ENCODE measurements at places on chromosomes 3 and 15.

GRCh38 chr3:14773691-14774128, 45.1 kb upstream of the FGD5 start:
- DNase-seq = no peak

DNA sequence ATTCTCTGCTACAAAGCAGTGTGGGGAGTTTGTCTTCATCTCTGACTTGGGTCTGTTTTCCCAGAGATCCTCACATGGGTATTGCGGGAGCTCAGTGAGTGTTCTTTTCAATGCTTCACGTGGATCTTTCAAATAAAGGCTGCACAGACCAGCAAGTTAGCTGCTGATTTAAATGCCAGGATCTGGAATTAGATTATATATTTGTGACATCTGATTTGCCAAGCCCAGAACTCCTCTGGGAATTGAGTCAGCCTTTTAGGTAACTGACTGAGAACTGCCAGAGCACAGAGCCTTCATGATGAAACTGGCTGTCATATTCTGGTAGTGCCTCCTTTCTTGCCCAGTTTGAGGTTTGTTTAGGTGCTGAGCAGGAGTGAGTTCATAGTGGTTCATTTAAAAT, 14.7 kb downstream of the EDEM1 start:
- no peak for DNase-seq

- DNase-seq = no peak
These were observed 10.9 kb downstream of the SEMA3F start for GRCh38 chr3:50165910-50166538.

DNA sequence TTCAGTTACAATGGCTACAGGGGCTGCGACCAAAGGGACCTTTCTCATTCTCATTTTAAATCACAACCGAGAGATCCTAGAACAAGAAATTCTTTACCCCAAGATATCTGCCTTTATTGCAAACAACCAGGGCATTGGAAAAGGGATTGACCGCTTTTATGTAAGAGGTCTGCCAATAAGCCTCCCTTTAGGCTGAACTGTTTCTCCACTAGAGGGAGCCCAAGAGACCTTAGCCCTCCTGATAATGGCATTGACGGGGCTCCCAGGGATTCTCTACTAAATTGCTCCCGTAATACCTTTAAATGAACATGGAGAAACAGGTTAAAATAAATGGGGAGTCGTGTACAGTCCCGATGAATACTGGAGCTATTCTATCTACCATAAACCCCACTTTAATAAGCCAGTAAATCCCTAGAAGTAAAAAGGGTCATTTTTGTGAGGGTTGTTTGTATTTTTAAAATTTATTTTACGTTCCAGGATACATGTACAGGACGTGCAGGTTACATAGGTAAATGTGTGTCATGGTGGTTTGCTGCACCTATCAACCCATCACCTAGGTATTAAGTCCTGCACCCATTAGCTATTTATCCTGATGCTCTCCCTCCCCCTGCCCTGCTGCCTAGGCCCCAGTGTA, 7.5 kb upstream of the IGSF10 start:
- no peak for DNase-seq

GRCh38 chr3:170296703-170297102, 60.8 kb upstream of the SKIL start:
- DNase-seq = no peak

DNA sequence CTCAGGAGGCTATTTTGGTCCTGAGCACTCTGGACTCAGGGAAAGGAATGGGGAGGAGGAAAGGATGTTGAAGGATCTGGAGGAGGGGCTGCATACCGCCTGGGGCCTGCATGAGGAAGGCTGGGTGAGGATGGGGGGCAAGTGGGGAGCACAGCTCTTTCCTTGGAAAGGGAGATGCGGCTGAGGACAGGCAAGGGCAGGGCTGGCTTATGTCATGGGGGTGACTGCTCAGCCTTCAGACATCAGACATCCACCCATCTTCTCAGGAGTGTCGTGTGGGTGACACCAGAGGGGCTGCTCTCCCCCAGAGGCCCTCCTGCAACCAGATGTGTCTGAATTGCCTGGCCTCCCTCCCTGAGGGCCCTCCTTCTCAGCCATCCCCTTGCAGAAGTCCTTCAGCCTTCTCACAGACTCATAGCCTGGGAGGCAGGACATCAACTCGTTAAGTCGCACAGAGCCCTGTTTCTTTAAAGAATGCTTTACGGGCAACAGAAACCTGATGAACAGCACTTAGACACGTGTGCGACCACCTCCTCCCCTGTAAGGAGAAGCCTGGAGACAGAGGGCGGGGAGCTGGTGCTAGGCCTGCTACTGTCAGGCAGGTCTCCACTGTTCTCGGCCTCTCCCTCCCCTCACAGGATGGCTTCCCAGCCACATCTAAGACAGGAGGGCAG, 252.3 kb downstream of the OCA2 start:
- DNase-seq = no peak

DNA sequence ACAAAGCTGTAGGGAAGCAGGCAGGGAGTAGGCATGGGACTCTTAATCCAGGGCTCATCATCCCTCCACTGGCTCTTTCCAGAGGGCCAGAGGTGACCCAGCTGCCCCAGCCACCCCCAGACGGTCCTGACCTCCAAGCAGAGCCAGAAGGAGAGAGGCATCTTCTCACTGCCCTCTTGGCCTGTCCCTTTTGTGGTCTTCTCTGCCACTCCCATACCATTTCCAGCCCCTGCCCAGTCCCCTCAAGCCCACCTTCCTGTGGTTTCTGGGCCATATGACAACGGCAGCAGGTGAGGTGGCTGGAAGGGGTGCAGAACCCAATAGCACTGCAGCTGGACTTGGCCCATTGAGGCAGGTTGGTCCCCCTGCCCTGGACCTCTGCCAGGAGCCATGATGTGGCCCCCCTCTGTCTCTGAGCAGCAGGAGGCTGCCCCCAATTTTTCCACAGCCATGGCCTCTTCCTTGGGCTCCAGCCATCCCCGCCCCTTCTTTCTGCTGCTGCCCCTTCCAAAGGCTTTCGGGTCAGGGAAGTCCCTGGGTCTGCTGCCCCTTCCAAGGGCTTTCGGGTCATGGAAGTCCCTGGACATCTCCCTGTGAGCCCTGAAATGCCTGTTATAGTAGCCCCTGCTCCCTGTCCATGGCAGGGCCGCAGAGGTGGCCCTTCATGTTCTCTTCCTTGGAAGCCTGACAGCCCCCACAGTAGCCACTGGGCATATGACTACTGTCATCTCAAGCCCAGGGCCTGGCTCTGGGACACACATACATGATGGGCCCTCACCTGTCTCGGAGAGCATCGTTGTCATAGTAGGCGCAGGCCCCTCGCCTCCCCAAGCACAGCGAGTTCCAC, 39.5 kb upstream of the RAB6B start:
- DNase-seq = no peak

Measured in activated CD8-positive, alpha-beta memory T cell treated with anti-CD3 and anti-CD28 coated beads for 1 hour (primary cell).